ENCODE measurements at places on chromosomes 2 and 18.
A peak's percentile ranks its signal among the peaks of the same experiment; 100 is the strongest.

DNA sequence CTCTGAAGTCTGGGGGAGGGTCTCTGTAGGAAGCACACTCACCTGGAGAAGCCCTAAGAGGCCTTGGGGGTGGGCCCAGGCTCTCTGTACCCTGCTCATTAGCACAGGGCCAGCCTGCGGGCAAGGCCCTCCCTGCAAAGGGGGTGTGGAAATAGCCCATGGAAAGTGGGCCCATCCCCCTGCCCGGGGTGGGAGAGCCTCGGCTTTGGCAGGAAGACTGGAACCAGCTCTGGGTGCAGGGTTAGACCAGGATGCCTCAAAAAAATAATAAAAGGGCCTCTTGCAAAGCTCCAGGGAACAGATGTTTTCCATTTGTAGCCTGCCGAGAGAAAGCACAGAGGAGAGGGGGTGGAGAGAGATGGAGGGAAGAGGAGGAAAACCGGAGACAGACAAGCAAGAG, 98.7 kb downstream of the STPG4 start:
- DNase-seq = no peak

DNA sequence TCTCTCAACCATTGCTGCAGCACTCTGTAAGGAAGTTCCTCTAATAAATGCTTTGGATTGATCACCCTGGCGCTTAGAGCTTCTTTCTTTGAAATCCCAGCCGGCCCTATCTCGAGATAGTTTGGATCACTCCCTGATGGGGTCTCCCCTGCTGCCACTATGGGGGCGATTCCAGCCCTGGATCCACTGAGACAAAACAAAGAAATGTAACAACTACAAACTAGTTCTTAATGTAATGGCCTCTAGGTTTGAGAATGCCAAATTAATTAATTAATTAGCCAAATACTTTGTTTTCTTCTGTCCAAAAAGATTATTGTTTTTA, 15.2 kb downstream of the SRSF7 start:
- no peak for DNase-seq

DNA sequence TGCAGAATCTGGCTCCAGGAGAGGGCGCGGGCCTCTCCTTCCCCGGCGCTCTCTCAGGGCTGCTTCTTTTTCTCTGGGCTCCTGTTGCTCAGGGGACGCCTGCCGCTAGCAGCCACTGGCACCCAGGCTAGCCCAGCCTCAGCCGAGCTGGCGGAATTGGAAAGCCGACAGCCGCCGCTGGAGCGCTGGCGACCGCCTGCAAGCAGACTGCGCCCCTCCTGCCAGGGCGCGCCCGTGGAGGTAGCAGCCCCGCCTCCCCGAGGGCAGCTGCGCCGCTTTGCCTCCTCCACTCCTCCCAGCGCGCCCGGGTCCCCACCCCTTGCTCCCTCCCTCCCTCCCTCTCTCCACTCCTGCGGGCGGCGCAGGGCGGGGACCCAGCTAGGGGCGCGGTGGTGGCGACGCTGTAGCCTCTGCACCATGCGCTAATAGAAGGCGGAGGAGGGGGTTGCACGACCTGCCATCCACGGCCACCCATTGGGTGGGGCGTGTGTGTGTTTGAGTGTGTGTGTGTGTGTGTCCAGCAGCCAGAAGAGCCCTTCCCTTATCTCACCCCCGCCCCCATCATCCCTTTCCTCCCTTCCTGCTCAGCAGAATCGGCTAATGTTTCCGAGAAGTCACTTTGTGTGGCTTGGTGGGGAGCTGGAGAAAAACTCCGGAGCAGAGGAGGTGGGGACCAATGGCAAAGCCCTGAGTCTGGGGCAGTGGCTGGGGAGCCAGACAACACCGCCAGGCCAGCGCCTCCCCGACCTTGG, at the start of gene SCN9A:
Gene SCN9A (minus strand): TSS at position 209 of the 752 bp plus-strand sequence. CDS start 64,188 bp downstream, outside the sequence.
- peak; percentile 5 for DNase-seq

- DNase-seq = no peak
Measured at GRCh38 chr2:109670556-109671411, 56.6 kb downstream of the SOWAHC start.

DNA sequence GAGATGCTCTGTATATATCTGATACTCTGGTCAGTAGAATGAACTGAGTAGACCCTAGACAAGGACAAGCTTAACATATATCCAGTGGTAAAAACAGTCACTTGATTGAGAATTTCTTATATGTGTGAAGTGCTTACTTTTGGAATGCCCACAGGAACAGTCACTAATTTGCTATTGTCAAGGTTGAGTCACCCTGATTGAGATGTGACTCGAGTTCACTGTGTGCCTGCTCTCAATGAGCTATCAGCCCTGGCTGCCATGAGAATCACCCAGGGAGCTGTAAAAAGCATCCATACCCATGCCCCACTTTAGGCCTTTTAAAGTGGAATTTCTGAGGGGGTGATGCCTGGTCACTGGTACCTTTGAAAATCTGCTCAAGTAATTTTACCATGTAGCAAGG, 283.7 kb downstream of the SUCLG1 start:
- no peak for DNase-seq

GRCh38 chr18:22302144-22302543, 115.6 kb downstream of the CTAGE1 start:
- no peak for DNase-seq

DNA sequence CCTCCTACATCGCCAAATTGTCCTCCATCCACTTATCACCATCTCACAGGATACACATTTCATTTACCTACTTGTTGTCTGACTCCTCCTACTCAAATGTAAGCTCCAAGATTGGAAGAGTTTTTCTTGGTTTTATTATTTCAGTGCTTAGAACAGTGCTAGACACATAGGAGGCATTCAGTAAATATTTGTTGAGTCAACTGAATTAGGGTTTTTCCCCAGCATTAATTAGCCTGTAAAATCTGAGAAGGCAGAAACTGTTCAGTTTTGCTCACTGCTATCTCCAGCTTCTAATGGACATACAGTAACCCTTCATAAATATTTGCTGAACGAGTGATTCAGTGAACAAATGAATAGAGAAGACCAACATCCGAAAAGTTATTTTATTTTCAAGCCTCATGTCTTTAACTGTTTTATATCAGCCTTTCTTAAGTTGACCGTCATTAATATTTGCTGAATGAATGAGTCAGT, 800 bp downstream of the TTC21B start:
- peak; percentile 29 for DNase-seq

DNA sequence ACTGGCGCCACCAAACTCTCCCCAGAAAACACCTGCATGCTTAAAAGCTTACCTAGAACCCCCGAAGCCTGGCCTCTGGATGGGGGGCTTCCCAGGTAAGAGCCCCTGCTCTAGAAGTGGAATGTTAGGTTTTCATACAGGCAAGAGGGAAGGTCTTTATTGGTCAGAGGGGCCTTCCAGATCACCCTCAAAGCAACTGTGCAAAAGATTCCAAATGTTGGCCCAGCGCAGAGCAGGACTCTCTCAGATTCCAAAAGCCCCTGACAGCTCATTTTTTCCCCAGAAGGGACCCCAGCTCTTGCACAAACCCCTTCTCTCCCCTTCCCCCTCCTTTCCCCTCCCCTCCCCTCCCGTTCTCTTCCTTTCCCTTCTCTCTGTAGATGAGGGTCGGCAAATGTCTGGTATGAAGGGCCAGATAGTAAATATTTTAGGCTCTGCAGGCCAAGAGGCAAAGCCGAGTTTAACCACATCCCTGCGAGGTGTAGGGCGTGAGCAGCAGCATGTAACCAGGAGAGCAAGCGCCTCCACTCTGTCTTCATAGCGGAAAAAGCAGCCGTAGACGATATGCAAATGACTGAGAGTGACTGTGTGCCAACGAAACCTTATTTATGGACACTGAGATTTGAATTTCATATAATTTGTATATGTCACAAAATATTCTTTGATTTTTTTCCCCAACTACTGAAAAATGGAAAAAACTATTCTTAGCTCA, 116.9 kb downstream of the SMAD7 start:
- peak; percentile 73 for DNase-seq

- DNase-seq = no peak
Measured at GRCh38 chr2:68156419-68156818, 1.3 kb upstream of the PNO1 start.

GRCh38 chr2:112182581-112183034, 44.4 kb downstream of the FBLN7 start:
- DNase-seq = peak; percentile 54

GRCh38 chr2:166677996-166678395, 183.9 kb upstream of the SCN7A start:
- no peak for DNase-seq

DNA sequence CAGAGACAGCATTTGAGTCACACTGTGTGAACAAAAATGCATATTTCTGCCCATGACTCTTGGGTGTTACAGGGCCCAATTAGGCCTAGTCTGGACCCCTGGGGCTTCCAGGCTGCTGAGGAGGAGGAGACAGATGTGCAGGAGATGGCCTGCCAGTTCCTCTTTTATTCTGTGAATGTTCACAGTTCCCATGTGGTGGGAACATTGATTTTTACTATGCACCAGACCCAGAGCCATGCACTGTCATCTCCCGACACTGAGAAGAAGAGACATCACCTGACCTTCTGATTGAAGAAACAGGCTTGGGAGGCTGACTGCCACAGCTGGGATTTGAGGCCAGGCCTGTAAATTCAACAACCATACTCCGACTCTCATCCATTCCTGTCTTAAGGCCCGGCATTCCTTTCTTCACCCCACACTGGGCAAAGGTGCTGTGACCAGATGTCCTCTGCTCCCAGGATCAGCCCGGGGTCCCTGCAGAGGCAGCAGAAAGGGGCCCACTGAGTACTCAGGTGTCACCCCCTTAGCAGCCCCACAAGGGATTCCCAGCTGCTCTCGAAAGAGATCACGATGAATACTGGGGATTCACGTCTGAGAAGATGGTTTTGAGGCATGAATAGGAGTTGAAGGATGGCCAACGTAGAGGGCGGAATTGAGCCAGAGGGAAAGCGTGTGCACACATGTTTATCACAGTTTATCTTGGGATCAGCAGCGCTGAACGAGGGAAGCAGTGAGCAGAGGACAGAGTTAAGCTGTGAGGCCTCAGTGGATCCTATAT, 3.6 kb upstream of the TFCP2L1 start:
- DNase-seq = no peak

GRCh38 chr2:101971836-101972235, 19.9 kb upstream of the IL1R2 start:
- no peak for DNase-seq

DNA sequence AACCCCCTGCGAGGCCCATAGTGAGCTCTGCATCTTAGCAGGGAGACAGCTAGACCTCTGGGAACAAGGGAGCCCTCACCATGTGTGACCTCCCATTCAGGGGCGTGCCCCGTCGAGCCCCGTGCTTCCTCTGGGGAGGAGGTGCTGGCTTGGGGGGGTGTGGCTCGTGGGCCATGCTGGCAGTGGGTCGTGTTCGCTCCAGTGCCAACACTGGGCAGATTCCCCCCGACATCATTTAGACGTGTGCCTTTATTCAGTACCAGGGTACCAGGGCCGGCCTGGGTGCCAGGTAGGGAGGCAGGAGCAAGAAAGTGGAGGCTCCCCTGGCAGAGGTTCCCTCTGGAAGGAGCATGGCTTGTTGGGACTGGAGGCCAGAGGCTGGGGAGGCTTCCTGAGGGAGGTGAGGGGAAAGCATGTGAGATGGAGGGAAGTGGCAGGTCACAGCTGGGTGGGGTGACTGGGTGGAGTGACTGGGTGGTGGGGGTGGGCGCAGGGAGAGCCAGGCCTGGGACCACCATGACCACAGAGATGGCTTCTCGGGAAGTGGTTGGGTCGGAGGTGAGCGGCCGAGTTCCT, 15.2 kb downstream of the GPC1 start:
- DNase-seq = no peak

- DNase-seq = no peak
Measured at GRCh38 chr2:34266908-34267697, 668.0 kb upstream of the FAM98A start.

GRCh38 chr2:16900405-16901025, 234.9 kb upstream of the CYRIA start:
- no peak for DNase-seq

DNA sequence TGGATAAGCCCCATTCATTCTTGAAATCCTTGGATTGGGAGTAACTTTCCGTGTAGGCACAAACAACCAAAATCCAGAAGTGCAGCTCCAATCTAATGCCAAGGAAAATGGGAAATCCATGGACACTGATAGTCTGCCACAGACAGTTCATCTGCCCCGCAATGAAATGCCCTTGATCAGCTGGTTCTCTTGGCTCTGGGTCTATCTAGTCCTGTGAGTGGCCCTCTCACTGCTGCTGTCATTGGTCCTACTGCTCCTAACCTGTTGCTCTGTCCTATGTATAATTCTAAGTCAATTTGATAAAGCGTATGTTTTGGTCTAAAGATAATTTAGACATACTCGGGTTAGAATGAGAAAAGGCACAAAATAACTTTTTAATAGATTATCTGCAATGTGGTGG, 13.7 kb upstream of the TMEM182 start:
- DNase-seq = no peak

GRCh38 chr2:226943862-226944620, 108.2 kb downstream of the RHBDD1 start:
- no peak for DNase-seq

DNA sequence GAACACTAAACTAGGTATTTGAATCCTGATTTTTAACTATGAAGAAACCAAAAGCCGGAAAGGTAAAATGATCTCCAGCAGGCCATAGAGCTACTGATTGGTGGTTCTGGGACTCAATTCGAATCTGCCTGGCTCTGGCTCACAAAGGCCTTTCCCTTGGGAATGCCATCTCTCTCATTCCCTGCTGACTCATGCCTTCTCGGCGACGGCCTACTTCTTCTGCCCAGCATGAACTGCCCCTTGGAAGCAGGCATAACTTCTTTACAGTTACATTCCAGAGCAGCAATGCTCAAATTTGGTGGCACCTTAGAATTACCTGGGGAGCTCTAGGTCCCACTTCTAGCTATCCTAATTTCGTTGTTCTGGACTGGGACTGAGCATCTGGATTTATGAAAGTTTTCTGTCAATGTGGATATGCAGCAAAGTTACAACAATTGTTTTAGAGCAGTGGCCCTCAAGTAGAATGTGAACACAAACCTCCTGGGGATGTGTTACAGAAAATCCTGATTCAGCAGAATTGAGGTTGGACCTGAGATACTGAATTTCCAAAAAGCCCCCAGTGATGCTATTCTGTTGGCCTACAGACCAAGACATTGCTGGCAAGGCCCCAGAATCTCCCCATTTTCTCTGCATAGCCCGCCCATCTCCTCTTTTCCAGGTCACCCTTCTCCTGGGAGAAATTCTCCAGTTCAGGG, 261.1 kb downstream of the CNTNAP5 start:
- DNase-seq = no peak

GRCh38 chr2:39488450-39488849, 51.4 kb upstream of the MAP4K3 start:
- DNase-seq = no peak
